CD4-positive, alpha-beta T cell treated with Interleukin-21 for 1 hour (primary cell): ENCODE measurements at places on chromosomes 7 and 10.

- no peak for DNase-seq
Measured at GRCh38 chr10:69890065-69890847, 88.5 kb downstream of the COL13A1 start.

DNA sequence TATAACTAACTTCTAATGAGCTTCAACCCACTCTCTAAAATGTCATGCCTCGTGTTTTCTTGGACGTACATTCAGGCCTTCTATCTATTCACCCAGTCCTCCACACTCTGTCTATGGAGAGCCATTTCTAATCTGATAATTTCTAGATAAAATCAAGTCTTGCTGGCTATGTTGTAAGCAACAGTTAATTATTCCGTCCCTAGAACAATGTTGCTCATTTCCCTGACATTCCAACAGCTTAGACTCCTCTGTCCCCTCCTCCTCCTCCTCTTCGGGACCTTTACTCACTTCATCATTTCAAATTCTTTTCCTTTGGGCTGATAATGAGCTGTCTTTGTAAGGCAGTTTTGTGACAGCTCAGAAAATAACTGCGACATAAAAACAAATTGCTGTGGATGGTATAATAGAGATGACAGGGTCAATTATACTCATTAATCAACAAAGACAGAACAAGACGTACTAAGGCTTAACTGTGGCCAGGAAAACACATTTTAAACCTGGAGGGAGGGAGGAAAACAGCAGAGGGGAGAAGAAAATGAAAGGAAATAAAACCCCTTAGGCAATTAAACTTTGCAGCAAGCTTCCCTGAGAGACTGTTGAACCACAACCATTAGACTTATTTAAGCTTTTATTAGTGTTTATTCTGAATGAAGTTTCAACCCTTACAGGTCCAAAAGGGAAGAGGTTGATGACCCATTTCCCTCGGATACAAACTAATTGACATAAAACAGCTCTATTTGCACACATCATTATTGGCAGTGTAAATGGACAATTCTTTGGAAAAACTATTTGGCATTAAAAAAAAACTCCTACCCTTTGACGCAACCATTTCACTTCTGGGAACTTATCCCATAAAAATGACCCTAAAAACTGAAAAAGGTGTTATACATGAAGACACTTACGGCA lies 179.1 kb downstream of the SFMBT2 start:
- DNase-seq = no peak

DNA sequence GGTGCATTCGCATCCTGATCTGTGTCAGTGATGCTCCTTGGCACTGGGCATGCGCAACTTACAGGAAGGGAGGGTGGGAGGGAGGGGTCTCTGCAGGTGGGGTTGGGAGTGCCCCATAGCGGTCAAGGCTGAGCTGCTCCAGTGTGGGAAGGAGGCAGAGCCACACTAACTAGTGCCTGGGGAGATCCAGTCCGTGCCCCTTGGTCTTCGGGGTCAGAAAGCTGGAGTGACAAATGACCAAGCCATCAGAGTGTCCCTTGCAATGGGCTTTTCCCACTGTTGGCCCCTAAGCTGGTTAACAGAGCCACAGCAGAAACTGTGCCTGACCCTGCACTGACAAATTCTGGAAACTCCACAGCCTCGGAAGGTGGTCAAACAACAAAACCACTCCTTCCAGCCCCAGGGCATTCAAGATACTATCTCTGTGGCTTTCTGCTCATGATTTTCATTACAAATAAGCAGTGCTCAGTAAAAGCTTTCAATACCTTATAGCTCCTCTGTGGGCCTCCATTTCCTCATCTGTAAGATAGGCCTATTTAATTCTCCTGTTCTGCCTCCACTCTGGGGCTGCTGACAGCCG lies 138.1 kb upstream of the UNC5B start:
- no peak for DNase-seq

- DNase-seq = no peak
Measured at GRCh38 chr7:28687537-28687936, 270.6 kb downstream of the TRIL start.

- DNase-seq = peak; percentile 25
Measured at GRCh38 chr10:13717936-13718772, 131.4 kb downstream of the PRPF18 start.

GRCh38 chr7:134809616-134810015 lies 30.2 kb downstream of the CALD1 start:
- DNase-seq = no peak

DNA sequence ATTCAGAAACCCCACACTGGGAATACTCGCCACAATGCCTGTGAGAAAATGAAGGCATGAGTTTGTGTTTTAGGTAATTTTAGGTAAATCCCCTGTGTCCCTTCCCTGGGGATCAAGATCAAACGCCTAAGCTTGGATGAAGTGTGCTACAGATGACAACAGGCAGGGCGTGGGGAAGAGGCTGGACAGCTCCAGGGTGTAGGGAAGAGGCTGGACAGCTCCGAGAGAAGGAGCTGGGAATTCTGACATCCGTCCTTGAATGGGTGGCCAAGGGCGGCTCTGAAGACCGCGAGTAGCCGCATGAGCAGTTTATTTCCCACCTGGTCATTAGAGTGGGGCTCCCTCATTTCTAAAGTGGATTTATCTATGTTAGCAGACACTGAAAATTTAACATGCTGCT lies 109.7 kb downstream of the RAMP3 start:
- DNase-seq = no peak

DNA sequence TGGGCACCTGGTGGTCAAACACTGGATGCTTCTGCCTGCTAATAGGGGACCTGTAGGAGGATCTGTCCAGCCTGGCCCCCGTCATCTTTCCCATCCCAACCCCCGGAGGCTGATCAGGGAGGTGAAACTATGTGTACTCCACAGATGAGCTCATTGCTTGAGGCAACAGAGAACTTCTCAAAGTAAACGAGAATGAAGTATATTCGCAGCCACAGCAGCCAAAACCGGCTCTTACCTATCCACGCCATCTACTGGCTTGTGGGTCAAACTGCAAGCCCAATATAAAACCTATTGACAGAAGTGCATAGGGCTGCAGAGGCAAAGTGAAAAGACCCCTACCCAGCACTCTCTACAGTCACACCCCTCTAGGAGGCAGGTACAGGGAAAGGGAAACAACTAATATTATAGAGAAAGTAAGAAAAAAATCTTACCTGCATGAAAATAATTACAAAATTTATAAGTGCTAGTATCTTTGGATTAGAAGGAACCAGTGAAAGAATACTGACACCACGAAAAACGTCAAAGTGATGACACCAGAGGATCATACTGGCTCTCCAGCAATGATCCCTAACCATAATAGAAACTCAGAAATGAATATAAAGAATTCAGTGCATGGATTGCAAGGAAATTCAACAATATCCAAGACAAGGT lies 973.5 kb downstream of the ANKRD7 start:
- no peak for DNase-seq

DNA sequence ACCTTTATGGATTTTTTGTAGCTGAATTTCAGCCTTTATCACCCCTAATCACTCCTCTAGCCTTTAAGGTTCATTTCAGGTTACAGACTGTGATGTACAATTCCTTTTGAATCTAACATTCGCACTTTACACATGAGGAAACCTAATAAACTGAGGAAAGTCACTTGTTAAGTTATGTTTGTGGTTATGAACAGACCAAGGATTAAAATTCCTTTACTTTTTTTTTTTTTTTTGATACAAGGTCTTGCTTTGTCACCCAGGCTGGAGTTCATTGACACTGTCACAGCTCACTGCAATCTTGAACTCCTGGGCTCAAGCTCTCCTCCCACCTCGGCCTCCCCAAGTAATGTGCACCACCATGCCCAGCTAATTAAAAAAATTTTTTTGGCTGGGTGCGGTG lies 3.6 kb downstream of the MCU start:
- DNase-seq = no peak

DNA sequence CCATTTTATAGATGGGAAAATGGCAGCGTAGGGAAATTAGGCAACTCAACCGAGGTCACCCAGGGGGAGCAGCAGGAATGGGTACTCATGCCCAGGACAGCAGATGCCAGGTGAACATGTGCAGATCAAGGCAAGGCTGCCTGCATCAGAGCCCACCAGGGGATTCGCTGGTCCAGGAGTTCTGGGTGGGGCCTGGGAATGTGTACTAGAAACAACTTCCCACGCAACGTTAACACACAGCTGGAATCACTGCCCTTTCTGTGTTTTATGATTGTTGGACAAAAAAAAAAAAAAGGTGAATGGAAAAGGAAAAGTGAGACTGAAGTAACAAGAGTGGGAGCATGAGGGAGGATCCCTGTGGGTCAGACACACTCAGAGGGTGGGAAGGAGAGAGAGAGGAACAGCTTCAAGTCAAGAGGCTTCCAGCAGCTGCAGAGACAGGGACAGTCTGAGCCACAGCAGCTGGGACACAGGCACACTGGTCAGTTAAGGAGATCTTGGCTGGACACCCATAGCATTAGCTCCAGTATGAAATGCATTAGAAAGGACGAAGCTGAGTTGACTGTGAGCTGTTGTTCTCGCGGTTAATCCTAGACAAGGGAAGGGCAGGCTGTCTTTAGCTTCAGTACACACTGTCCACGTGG lies 187.9 kb upstream of the INHBA start:
- no peak for DNase-seq

- DNase-seq = no peak
Measured at GRCh38 chr10:48444266-48444665, 137.8 kb downstream of the MAPK8 start.

GRCh38 chr10:78763651-78764395 lies 304.9 kb upstream of the ZMIZ1 start:
- no peak for DNase-seq

- peak; percentile 40 for DNase-seq
Measured at GRCh38 chr10:74058658-74059057, 60.7 kb downstream of the VCL start.

DNA sequence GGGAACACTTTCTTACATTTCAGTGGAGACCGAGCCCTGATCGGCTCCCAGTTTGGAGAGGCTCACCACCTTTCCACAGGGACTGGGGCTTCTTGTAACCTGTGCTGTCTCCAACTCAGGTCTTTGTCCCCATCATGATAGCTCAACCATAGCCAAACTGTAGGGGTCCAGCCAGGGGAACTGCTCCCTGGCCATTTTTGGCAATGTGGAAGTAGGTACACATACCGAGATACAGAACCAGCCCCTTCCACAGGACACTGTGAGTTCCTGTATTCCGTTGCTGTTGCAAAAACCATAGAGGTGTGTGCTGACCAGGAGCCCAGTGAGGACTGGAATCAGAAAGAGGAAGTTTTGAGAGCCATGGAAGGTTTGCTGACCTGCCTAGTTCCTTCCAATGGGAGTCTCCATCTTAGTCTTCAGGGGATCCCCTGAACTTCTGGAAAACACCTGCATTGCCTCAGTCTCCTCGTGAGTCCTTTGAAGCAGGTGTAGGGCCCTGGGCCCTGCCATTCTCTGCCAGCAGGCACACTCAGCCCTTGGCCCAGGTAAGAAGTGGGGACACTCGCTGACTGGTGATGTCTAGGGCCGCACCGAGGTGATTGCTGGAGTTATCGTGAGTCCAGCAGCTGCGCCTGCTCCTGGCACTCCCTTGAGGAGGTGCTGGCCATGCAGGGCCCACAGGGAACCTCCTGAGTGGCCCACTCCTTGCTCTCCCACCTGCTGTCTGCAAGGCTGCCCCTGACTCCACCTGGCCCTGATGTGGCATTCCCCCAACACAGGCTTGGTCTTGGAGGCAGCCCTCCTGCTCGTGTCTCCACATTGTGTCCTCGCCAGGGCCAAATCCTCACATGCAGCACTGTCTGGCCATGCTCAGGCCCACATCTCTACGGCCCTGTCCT lies 11.2 kb downstream of the WDFY4 start:
- DNase-seq = no peak

- DNase-seq = no peak
Measured at GRCh38 chr7:11193888-11194287, 220.2 kb downstream of the PHF14 start.

GRCh38 chr10:79137300-79137756 lies 68.6 kb downstream of the ZMIZ1 start:
- DNase-seq = no peak

GRCh38 chr7:25429731-25430130 lies 201.4 kb upstream of the NPVF start:
- DNase-seq = no peak

DNA sequence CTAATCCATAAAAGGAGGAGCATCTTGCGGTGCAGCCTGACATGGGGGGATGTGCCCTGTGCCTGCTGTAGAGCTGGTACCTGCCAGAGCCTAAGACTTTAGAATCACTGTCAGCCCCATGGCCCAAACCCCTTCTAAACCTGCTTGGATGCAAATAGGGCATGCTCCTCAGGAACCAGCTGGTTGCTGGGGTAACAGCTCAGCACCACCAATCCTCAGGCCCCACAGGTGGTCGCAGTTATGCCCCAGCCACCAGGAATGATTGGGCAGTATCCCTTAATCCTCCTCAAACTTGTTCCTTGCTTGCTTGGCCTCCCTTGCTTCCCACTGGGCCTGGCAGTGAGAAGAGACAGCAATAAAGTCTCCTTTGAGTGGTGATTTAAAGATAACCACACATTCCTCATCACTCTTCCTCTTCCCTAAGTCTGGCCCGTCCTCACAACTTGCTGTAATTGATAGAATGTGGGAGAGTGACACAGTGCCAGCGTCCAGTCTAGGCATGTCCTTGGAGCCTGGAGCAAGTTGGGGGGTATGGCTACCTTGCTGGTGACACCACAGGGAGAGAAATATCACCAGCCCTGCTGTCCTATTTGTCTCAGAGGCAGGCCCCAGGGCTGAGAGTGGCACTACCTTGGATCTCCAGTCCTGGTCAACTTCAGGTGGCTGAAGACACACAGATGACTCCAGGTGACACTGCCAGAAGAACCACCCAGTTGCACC lies 43.0 kb downstream of the VSTM4 start:
- no peak for DNase-seq

DNA sequence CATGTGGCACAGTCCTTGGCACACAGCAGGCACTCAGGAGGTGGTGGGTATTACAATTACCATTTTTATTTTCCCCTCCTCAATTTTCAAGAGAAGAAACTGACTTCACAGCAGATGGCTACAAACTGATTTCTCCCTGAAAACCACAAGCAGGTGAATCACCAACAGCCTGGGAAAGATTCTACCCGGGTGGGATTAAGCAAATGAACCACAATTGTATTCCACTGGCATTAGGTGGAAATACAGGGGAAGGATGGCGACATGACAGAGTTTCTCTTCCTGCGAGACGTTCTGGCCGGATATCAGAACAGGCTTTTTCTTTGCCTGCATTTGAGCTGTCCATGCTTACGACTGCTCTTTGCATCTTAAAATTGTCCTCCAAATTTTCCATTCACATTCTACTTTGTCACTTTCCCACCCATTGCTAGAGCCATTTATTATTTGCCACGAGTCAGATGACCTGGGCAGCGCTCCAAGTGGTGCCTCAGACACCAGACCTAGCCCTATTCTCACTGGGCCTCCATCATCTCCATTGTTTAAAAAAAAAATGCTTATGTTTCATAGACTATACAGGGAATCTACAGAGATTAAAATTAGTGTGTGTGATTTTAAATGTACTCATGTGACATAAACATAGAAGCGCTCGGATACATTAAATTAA lies 4.6 kb downstream of the DENND11 start:
- no peak for DNase-seq

DNA sequence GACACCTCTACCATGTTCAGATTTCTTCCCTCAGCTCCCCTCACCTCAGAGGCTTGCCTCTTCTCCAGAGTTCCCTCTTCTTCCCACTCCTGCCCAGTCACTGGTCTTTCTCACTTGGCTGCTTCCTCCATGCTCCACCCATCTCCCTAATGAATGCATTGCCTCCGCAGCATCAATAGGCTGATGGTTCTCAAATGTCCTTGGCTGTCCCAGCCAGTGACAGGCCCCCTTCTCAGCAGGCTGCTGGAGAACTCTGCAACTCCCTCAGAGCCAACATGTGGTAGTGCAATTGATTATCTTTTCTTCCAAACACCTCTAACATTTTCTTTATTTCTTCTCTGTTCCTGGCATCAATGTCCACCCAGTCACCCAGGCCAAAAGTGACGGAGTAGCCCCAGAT lies 218.2 kb downstream of the RELN start:
- no peak for DNase-seq
